ENCODE measurements at places on chromosomes 1 and 21.

DNA sequence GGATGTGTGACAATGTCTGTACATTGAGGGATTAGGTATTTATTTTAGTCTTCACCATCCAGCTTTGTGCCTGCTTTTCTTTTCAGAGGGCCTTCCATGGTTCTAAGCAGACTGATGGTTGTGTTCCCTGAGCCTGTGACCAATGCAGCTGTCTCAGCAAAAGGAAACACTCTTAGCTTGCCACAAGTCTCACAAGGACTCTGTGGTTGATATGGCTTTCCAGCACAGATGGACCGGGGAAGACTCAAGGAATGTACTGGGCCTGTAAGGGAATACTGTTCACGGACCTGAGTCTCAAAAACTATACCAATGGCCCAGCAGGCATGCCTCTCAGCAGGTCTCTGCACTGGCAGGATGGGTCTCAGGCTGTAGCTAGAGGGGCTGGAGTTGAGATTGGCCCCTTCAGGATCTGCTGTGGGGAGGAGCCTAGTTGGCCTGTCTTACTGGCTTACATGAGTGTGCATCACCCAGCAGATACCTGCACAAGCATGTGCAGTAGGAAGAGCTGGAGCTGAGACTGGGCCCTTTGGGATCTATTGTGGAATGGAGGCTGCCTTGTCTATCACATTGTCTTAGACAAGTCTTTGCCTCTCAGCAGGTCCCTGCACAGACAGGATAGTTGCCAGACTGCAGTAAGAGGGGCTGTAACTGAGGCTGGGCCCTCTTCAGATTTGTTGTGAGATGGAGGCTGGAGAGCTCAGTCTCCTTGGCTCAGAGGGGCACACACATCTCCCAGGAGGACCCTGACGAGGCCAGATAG lies 52.0 kb upstream of the PDC start:
- no peak for DNase-seq

- DNase-seq, result no peak
These were observed 165.7 kb downstream of the NCAM2 start for GRCh38 chr21:21163904-21164303.

- DNase-seq, result peak; percentile 74
These were observed 32.1 kb downstream of the EYA3 start for GRCh38 chr1:28056129-28056925.

GRCh38 chr1:37108596-37109188 lies 74.4 kb upstream of the GRIK3 start:
- DNase-seq, result no peak

Measured in stimulated activated CD4-positive, alpha-beta T cell treated with anti-CD3 and anti-CD28 coated beads, Interleukin-4, amount 100 ng/mL, for 4 hours (primary cell).